Posterior cingulate gyrus (tissue), 11 donors: ENCODE measurements at places on chromosomes 3 and 15.

DNA sequence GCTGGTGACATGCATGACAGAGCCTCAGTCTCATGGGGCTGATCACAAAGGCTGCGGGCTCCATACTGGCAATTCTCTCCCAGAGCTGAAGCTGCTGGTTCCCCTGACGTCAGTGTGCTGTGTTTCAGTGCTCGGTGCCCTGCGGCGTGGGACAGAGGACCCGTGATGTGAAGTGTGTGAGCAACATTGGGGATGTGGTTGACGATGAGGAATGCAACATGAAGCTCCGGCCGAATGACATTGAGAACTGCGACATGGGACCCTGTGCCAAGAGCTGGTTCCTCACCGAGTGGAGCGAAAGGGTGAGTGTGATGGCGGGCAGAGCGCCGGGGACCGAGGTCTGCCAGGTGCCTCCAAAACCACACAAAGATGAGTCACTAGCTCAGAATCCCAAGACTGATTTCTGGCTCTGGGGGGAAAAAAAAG lies 62.0 kb upstream of the NR2E3 start:
- DNase-seq = no peak

- no peak for DNase-seq
These were observed 21.3 kb downstream of the DUT start for GRCh38 chr15:48352474-48353072.

- DNase-seq = no peak
These were observed 221.6 kb downstream of the PLOD2 start for GRCh38 chr3:145939431-145939830.

DNA sequence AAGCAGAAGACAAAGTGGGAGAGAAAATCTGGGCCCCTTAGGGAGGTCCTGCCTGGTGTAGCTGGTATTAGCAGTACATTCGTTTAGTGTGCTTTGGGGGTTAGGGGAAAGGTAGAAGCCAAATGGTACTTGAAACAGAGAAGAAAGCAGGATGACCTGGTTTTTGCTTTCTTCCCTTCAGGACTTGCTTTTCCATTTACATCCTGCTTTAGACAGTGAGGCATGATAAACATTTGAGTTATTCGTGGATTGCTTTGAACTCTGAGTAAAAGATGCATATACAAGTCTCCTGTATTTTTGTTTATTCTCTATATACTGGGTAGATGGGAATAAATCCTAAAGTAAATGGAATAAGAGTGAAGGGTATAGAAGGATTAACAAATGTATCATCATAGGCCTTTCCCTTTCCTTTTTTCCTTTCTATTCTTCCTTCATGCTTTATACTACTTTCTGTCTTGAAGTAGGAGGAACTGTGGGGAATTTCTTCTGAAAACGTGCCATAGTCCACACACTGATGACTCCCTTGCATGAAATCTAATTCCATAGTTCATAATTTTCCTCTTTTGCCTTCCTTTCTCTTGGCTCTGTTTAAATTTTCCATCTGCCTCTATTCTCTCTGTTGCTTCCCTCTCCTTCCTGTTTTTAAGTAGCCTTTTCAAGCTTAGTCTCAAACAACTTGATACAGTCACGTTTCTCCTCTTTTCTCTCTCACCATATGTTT lies 139.5 kb upstream of the RBMS3 start:
- no peak for DNase-seq

DNA sequence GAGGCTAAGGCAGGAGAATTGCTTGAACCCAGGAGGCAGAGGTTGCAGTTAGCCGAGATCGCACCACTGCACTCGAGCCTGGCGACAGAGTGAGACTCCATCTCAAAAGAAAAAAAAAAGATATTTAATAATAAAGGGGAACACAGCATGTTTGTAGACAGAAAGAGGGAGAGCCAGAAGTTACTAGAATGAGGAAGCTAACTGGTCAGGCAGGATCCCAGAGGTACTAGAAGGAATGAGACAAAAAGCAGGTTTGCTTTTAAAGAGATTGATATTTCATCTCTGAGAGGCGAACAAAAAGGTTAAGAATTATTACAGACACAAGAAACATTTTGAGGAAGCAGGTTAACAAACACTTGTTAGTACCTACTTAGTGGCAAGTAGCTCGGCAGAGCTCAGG lies 9.2 kb downstream of the CD200R1 start:
- DNase-seq = no peak

DNA sequence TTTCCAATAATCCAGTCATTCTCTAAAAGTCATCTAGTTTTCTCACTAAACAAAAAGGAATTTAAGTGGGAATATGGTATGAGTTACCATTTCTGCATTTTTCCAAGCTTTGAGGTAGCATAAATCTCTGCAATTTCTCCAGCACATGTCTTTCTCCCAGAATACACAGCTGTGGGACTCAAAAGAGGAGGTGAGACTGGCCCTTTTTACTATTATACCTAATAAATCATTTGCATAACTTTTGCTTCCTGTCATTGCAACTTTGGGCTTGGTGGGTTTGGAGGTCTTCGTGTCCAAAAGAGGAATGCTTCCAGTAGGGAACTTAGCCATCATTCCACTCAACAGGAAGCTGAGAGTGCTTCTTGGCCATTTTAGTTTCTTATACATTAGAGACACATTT lies 94.8 kb downstream of the FMN1 start:
- no peak for DNase-seq

- DNase-seq = no peak
These were observed 165.3 kb downstream of the GOLIM4 start for GRCh38 chr3:167930453-167930852.

DNA sequence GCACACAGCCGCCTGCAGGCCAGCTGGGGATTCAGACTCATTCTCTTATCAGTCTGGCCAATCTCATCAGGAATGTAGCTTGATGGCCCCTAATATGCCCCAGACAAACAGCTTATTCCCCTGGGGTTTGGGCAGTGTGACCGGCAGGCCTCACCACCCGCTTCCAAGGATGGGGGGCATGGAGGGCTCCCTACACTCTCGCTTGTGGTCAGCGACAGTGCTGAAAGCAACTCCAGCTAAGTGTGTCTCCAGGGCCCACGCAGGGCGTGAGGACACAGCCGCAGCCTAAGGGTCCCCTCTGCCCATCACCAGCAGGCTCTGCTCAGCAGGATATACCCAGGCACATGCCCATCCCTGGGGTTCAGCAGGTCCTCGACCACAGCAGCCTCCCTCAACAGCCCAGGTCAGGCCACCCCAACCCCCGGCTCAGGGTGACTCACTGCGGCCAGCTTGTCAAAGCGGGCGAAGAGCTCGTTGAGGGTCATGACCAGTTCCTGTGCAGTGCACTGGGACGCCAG lies 116.7 kb downstream of the ADCY5 start:
- peak; percentile 73 for DNase-seq

DNA sequence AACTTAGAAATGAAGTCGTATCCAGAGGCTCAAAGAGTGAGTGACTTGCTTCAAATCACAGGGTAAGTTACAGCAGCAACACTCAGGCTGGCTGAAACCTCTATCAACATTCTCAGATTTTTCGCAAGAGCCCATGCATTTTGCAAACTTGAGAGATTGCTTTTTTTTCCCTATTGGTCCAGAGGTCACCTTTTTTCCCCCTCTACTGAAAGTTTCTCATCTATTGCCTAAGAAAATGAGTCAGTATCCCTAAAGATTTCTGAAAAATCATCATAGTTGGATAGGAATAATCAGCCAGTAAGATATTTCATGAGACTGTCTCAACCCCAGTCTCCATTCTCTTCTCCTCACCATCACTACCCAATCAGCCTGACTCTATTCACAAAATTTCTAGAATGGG lies 410.6 kb downstream of the FOXP1 start:
- no peak for DNase-seq

DNA sequence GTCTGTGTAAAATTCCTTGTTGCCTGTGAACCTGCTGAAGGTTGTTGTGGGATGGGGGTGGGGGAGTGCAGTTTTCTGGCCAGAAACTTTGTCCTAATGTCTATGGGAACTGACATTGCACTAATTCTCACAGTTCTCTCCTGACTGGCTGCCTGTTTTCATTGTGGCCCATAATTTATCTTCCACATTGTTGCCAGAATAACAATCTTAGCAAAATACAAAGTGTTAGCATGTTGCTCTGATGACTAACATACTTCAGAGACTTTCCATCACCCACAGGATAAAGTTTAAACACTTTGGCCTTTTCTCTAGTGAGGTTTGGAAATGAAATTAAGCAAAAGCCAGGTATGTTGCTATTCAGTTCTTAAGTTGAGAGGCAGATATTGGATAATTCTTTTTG lies 81.4 kb upstream of the TBC1D5 start:
- DNase-seq = no peak

GRCh38 chr3:152830245-152830644 lies 4.7 kb upstream of the P2RY1 start:
- no peak for DNase-seq
